ENCODE measurements at places on chromosomes 7 and 10.

DNA sequence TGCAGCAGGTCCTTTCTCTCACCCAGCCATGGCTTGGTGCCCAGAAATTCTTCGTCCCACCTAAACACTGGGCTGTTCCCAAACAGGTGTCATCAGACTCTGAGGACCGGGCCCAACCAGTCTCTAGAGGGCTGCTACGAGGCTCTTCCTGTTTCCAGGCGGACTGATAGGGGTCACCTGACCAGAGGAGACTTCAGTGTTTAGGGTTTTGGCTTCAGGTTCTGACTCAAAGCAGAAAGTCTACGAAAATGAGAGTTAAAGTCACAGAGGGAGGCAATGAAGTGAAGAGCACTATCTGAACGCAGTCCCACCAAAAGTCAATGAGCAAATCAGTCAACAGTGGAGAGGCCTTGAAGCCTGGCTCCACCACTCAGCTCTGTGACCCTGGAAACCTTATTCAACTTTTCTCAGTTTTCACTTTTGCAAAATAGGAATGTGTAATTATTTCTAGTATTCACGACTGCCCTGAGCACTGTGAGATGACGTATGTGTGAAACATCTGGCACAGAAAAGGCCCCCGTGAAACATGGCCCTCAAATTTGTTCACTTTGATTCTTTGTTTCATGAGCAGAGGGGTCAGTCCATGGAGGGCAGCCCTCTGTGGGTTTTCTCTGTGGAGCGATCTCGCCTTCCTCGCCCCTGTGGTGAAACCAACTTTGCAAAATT, 189.9 kb upstream of the PDE1C start:
- no peak for DNase-seq

- DNase-seq: no peak
These were observed 386.6 kb downstream of the DPP6 start for GRCh38 chr7:154438571-154439367.

- DNase-seq: no peak
These were observed 45.3 kb downstream of the TMEM178B start for GRCh38 chr7:141119187-141119586.

DNA sequence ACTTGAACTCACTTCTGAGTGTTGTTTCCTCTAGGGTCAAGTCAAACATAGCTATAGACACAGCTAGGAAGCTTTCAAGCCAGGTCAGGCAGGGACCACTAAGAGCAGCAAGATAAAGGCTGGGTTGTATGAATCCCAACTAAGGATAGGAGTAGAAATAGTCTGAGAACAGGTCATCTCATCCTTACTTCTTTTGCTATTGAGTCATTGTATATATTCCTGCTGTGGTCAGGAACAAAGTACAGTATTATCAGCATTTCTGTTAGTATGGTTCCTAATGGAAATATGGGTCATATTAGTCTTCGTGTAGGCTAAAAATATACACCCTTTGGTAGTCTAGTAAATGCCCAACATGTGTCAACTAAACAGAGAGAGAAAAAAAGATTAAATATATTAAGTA, 145.3 kb downstream of the BTAF1 start:
- DNase-seq: no peak

GRCh38 chr7:135238112-135238744, 4.6 kb downstream of the STRA8 start:
- no peak for DNase-seq
